Stimulated activated CD8-positive, alpha-beta memory T cell treated with anti-CD3 and anti-CD28 coated beads, Interleukin-4, amount 100 ng/mL, for 1 hour (primary cell): ENCODE measurements at places on chromosomes 1 and 21.

- no peak for DNase-seq
Measured at GRCh38 chr1:115690972-115691371, 49.2 kb downstream of the VANGL1 start.

- no peak for DNase-seq
Measured at GRCh38 chr1:8496473-8496872, 178.6 kb downstream of the SLC45A1 start.

DNA sequence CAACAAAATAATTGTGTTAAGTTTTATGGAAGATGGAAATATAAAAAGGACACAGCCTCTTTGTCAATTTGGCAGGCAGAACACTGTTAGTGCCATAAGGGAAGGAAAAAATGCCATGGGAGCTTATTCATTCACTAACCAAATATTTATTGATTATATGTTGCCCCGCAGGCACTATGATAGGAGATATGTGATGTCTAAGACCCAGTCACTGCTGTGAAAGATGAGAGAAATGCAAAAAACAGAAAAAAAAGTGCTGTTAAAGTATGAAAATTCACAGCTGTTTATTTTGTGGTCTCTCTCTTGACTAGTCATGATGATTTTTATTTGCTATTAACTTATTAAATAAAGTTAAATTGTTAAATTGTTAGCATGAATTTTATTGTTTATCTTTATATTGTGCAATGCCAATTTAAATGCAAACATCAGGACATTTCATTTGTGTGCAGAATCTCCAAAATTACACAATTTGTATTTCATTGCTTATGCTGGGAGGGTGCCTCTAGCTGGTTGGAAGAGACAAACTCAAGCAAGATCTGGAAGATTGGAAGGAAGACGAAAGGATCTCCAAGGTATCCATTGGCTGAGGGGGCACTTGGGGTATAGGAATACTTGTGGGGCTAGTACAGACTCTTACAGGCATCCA, 17.8 kb upstream of the PTGFR start:
- no peak for DNase-seq

- no peak for DNase-seq
Measured at GRCh38 chr21:31895077-31895835, 22.4 kb downstream of the HUNK start.

- DNase-seq: no peak
Measured at GRCh38 chr1:53739109-53739681, at the start of gene GLIS1. Gene GLIS1 (minus strand): TSS chr1:53739164. CDS start chr1:53738064, 1,100 bp downstream.

- no peak for DNase-seq
Measured at GRCh38 chr21:38817371-38818324, 11.9 kb downstream of the ETS2 start.

GRCh38 chr1:246035060-246035541, 472.0 kb downstream of the SMYD3 start:
- DNase-seq: no peak

- DNase-seq: no peak
Measured at GRCh38 chr1:40241362-40241761, 6.4 kb upstream of the TMCO2 start.

GRCh38 chr1:6745073-6745472, 40.2 kb upstream of the CAMTA1 start:
- DNase-seq: no peak

DNA sequence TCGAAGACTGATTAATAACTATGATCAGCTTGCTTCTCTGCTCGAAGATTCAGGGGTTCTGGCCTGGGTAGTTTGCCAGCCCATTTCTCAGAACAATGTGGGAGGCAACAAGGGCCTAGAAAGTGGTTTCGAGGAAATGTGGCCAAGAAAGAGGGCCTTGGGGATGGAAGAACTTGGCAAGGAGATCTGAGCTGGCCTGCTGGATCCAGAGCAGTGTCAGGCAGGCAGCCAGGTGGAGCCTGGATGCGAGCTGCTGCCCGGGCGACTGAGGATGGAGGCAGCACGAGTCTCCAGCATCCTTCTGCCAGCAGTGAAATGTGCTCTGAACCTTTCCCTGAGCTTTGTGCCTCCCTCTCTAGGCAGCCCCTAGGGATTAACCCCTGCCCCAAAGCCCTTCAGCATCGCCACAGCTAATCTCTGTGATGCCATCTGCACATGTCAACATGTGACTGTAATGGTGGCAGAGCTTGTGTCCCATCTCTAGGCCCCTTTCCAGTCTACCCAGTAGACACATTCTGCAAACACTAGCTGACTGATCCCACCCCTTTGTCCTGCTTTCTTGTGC, 61.0 kb upstream of the NEK2 start:
- DNase-seq: no peak

- no peak for DNase-seq
Measured at GRCh38 chr1:62038594-62039284, 155.9 kb upstream of the L1TD1 start.

DNA sequence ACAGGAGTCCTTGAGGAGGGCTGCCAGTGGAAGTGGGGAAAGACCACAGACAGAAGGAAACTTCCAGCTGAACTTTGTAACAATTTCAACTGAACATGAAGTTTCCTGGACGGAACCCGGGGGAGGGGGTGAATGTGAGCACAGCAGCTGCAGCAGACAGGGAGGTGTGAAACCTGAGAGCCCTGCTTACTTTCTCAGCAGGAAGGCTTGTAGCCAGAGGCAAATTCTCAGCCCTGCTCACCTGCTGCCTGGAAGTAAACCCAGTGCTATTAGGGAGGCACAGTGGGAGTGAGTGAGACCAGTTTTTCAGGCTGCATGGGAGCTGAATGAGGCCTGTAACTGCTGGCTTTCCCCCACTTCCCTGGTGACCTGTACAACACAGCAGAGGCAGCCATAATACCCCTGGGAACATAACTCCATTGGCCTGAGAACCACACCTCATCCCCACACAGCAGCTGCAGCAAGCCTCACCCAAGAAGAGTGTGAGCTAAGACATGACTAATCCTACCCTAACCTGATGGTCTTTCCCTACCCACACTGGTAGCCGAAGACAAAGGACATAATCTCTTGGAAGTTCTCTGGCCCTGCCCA, 9.6 kb upstream of the SPRR2F start:
- no peak for DNase-seq

DNA sequence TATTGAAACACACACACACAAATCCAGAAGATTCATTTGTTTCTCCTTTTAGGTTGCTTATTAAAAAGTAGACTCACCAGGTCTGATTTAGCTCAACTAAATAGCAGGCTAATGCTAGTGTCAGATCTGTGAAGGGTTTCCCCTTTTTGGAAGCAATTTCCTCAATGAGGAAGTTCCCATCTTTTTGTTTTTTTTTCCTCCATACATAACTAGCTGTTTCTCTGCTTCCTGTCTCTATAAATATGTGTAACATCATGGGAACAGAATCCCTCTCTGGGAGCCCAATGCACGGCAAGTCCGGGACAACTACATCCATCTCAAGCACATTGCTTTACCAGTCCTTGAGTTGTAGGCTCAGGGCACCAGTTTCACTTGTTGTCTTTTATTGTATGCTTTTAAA, 1421.1 kb downstream of the PLA2G4A start:
- DNase-seq: no peak

DNA sequence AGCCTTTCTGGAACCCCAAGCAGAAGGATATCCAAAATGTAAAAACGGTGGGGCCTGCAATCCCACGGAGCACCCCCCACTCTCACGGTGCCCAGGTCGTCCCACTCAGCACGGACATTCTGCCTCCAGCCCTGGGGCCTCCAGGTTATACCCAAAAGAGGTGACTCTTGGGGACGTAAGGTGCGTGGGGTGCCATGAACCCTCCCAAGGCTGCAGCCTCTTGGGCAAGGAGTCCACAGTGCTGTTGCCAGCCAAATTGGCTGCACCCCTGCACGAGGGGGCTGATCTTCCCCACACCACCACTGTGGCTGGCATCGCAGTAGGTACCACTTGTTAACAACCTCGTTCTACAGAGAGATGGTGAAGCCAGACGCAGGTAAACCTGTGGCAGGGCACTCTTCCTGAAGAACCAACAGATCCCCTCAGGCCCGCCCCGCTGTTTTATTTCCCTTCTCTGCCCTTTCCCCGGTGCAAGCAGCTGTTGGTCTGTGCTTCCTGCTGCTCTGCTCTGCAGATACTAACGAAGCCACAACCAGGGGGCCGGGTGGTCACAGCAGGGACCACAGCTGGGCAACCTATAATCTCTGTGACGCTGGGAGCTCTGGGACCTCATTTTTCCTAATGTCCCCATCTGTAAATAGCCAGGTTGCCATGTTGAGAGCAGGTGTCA, 8.7 kb downstream of the TFF3 start:
- DNase-seq: no peak

DNA sequence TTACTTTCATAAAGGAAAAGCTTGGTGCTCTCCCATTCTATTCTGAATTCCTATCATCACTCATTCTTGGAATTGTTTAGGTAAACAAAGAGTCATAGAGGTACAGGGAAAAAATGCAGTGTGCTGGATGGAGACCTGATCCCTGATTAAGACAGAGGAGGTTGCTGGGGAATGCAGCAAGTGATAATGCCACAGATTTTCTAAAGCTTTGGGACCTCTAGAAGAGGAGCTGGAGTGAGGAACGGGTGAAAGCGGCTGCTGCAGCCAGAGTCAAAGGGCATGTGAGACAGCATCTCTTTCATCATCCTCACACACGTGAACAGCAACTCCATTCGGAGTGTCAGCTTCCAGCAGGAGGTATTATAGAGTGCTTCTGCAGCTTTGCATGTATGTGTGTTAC, 54.9 kb upstream of the DIPK1A start:
- DNase-seq: no peak

GRCh38 chr1:244833734-244834542, 1.5 kb upstream of the COX20 start:
- DNase-seq: no peak

GRCh38 chr1:219066631-219067349, 106.9 kb upstream of the LYPLAL1 start:
- no peak for DNase-seq

DNA sequence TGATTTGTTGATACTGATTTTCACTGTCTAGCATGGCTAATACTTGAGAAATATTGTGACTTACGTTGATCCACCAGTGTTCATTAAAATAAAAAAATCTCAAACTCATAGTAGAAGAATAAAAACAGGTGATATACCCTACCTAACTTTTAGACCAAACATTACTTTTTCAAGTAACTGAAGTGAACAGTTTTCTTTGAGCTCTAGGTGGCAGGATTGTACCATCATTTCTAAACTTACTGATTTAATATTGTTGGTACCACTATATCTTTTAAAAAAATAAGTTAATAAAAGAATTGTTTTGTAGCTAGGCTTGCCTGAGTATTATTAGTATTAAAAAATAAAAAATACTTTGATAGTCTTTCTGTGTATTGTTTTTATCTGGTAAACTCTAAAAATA, 21.5 kb downstream of the CDC73 start:
- no peak for DNase-seq

DNA sequence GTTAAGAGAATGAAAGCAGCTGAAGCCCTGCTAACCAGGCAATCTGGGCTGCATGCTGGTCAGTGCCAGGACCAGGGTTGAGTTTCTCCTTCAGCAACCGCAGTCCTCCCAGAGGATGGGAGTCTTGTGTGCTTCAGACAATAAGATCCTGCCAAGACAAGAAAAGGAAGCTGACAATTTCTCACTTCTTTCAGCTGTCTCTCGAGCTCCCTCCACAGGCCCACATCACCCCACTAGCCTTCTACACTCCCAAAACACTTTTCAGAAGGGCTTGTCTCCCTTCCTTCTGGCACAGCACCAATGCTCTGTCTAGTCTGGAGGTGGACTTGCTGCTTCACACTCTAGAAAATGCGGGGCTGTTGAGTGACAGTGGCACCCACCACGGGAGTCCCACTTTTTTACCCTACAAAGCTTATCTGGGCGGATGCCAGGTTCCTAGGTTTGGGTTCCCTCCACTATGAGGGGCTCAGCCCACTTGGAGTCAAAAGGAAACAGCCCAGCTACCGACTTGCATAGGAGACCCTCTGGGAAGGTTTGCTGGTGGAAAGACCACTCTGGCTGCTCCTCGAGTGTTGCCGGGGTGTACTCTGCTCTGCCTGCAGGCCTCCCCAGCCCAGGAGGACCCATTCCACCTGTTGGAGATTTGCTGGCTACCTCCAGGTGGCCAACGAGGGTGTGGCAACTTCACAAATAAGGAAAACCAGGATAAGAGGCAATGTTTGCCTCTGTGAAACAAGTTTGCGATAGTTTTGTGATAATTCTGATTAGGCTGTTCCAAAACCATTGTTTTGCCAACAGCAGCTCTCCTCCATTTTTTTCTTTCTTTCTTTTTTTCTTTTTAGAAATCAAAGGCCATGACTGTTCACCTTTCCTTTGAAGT, 68.9 kb downstream of the TENT5C start:
- no peak for DNase-seq

GRCh38 chr1:175338387-175339135, 146.0 kb upstream of the KIAA0040 start:
- peak; percentile 22 for DNase-seq

GRCh38 chr1:214504330-214504729, 47.1 kb downstream of the PTPN14 start:
- no peak for DNase-seq

DNA sequence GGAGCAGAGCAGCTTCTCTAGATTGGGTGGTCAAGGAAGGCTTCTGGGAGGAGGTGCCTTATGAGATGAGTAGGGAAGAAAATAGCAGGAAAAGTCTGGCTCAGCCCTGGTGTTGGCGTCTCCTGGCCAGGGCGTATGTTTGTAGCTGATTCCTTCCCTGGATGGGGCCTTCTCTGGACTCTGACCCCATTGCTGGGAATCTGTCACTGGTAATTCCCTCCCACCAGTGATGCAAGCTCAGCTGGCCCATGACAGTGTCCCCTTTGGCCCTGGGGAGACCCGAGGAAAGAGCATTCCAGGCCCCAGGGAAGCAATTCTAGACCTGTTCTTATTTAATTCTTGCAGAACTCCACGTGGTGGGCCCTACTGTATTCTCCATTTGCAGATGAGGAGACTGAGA, 20.7 kb downstream of the IGSF21 start:
- DNase-seq: no peak

DNA sequence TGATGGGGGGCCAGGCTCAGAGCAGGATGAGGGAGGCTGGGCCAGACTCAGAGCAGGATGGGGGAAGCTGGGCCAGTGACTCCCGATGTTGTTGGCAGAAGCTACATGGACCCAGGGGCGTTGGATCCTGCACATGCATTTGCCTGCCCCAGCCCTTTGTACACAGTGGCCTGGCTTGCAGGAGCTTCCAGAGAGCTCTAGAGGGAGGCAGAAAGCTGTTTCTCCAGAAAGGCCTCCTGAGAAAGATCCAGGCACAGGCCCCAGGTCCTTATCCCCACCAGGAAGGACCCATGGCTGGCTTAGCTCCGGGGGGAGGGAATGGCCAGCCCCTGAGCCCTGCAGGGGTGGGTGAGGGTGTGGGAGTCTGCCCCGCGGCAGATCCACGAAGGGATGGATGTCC, 106.6 kb upstream of the ACTRT2 start:
- no peak for DNase-seq
